ENCODE measurements at places on chromosomes 5 and 9.
A peak's percentile ranks its signal among the peaks of the same experiment; 100 is the strongest.

DNA sequence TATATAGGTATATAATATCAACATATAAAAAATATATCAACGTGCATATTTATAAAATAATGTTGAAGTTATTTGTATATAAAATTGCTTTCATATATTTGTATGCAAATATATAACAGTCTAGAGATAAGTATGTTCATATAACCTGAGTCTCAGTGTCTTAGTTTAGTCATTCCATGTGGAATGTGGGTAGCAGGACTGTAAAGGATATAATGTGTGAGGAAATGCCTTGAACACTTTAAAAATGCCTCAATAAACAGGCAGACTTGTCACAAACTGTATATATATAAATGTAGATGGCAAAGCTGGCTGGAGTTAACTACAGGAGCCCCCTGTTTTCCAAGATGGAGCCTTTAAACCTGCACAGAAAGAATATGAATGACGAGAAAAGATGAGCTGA lies 48.4 kb downstream of the CCDC125 start:
- no peak for DNase-seq

GRCh38 chr9:125409637-125410521 lies 148.3 kb downstream of the GAPVD1 start:
- peak; percentile 61 for DNase-seq

DNA sequence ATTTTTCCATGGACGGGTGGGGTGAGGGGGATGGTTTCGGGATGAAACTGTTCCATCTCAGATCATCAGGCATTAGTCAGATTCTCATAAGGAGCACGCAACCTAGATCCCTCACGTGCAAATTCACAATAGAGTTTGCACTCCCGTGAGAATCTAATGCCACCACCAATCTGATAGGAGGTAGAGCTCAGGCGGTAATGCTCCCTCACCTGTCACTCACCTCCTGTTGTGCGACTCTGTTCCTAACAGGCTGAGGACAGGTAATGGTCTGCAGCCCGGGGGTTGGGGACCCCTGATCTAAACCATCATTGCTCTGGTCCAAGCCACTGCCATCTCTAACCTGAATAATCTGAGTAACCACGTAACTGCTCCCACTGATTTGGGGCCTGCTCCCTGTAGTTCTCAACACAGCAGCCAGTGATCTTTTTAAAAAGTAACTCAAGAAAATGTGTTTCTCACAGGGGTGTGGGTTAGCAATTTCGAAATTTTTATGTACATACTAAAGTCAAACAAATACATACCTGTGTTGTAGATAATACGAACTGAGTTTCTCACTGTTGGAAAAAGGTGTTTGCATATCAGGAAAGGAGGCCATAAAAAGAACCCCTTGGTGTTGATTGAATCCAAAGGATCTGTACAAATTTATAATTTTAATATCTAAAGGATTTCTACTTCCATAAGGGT lies 11.2 kb upstream of the IL13 start:
- peak; percentile 19 for DNase-seq

DNA sequence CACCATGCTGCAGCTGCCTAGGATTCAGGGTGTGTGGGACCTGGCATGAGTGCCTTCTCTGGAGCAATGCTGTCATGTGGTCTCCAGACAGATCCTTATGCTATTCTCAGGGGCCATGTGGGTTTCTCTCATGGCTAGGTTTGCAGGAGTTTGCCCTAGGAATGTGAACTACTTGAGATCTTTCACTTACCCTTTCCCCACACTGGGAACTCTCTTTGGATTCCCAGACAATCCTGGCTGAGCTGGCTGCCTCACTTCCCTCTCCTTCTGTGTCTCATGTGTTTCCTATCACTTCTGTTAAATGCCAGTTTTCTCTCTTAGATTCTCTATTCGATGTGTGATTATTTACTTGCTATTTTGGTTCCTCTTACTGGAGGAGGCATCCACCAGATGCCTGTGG lies 270.2 kb upstream of the RASA1 start:
- no peak for DNase-seq

GRCh38 chr5:126139773-126140172 lies 283.4 kb upstream of the GRAMD2B start:
- no peak for DNase-seq

DNA sequence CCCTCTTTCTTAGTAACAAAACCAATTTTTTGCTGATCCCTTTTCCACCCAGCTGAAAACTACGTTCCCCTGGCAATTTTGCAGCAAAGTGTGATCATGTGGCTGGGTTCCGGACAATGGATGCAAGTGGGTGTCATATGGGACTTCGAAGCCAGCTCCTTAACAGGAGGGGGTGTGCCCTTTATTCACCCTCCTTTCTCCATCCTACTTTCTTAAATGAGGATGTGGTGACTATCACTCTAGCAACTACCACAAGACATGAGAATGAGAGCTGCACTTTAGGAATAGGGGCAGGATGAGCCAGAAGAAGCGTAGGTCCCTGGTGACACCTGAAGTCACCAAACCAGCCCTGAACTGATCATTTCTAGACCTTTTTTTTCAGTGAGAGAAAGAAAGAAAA lies 58.9 kb downstream of the IRF1 start:
- DNase-seq, result no peak

DNA sequence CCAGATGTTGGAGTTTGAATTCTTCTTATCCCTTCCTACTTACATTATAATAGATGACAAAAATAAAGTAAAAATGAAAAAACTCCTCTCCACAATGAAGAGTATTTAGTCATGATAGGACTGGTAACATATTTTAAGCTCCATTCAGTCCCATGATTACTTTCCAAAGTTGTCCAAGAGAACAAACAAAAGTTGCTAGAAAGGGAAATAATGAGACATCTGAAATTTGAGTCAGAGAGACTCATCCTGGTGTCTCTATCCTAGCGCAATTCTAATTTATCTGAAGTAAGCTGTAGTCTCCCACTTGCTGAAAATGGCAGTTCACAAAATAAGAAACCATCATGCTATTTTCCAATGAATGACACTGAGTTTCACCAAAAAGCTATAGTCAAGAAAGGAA lies 152.2 kb downstream of the BNC2 start:
- no peak for DNase-seq

DNA sequence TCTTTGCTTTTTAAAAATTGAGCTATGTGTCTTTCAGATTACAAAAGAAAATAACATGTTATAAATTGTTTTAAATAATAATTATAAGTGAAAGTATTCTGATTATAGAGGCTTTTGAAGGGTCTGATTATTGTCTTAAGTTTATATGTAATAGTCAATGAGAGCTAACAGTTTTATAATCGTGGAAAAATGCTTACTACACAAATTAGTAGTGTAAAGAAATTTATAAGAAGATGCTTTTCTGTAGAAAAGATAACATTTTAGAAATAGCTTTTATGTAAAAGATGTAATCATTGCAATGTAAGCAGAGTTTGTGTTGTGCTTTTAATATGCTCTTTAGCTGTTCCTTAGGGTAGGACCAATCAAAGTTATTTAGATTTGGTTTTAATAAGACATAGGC lies 18.6 kb downstream of the RBM27 start:
- no peak for DNase-seq

GRCh38 chr5:68288707-68289134 lies 73.2 kb downstream of the PIK3R1 start:
- no peak for DNase-seq

DNA sequence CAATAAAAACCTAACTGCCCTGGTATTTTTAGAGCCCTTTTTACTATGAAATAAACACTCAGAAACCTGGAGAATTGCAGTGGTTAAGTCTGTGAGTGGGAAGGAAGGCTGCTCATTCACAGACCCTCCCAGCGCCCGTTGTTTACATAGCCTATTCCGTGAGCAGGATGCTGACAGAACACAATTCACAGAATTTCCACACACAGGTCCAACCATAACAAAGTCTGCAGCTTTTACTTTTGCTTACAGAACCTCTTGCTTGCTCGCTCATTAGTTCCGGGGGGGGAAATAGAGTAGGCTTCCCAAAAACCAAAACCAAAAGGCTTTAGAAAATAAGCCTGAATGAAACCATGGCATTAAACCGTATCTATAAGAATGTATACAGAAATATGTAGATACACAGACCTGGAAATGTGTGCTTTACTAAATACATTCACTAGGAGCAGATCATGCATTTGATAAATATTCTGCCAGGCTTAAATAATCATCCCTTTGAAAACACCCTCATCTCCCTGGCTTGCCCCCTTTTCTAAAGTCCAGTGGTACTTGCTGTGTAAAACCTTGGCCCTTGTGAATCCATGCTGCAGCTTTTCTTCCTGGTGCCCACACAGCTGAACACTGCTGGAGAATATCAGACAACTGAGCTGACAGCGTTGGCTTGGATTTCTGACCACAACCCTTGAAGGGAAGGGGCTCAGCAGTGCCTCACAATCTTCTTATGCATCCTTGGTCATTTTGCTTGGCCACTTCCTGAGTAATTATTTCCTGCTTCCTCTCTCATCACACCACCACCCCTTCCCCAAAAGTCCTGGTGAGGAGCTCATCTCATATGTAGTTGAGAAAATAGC lies 128.0 kb downstream of the FANCC start:
- DNase-seq, result peak; percentile 51

- no peak for DNase-seq
These were observed 3.2 kb downstream of the ROR2 start for GRCh38 chr9:91946653-91947488.

DNA sequence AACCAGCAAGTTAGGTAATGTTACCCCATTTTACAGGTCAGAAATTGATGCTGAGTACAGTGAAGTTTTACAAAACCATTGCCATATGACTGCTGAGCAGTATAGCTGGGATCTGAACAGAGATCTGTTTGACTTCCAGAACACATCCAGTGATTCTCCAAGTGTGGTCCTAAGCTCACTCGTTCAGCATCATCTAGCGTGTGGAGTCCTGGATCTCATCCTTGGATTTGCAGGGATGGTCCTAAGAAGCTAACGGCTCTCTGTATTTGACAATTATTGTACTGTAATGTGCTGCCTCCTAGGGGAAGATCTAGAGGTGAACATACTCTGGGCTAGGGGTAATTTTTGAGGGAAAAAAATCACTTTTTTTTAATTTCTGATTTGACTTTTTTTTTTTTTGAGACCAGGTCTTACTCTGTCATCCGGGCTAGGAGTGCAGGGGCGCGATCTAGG lies 1.4 kb downstream of the SLC26A2 start:
- DNase-seq, result peak; percentile 22

DNA sequence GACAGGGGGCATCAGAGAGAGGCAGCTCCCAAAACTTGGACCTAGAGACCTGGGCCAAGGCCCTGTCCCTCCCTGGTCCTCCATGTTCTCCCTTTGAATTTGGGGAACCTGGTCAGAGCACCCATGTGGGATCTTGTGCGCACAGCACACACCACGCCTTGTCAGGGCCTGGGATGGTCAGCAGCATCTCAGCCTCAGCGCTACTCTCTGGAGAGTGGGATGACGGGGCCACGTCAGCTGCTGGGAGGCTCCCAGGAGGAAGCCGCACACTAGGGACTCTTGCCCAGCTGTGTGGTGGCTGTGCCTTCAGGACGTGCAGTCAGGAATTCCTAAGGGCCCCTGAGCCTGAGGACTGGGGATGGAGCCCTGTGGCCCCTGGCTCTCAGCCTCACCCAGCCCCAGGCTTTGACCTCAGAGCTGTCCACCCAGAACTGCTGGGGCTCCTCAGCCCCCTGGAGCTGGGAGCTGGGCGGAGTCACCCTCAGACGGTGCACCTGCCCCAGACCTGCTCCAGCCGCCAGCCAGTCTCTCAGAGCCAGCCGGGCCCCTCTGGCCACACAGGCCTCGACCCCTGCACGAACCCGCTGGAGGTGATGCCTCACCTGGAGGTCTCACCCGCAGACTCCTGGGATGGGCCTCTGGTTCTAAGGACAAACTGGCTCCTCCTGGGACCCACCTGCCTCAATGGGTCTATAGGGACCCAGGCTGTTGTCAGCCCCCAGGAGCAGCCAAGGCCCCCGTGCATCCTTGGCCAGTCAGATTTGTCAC lies 38.3 kb upstream of the EGFL7 start:
- no peak for DNase-seq

GRCh38 chr5:94908889-94909480 lies 290.5 kb downstream of the SLF1 start:
- peak; percentile 25 for DNase-seq

- no peak for DNase-seq
These were observed 80.0 kb downstream of the MAN2A1 start for GRCh38 chr5:109769597-109770291.

DNA sequence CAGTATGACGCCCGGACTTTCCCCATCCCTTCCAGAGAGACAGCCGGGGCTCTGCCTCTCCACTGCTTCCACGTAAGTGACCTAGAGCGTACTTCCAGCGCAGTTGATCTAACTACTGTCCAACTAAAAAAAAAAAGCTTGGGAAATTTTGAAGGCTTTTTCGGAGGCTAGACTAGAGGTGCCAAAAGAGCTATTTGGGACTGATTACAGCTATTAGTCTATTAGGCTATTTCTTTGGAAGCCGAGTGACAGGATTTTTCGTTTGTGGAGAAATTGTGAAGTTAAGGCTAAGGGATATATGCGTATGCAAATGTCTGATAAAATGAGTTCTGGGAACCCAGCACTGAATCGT lies 1.5 kb downstream of the CCNO start:
- no peak for DNase-seq

- no peak for DNase-seq
These were observed 203.4 kb upstream of the SEMA6A start for GRCh38 chr5:116778032-116778431.

DNA sequence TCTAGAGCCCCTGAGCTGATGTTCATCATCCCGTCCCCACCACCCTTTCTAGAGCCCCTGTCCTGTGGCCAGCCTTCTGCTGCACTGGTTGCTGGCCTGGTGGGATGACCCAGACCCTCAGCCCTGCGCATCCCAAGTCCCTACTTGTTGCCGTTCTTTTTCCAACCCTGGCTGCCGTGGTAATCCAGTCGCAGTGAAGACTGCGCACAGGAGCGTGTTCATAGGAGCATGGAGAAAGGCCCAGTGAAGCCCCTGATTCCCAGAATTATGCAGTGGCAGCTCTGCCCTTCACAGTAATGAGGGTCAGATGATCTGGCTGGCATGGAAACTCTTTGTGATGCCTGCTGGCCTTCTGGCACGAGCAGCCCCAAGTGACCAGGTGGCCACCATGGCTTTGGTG lies 183.3 kb downstream of the CACNA1B start:
- no peak for DNase-seq

GRCh38 chr5:141783005-141783946 lies 94.9 kb downstream of the PCDH1 start:
- DNase-seq, result no peak

DNA sequence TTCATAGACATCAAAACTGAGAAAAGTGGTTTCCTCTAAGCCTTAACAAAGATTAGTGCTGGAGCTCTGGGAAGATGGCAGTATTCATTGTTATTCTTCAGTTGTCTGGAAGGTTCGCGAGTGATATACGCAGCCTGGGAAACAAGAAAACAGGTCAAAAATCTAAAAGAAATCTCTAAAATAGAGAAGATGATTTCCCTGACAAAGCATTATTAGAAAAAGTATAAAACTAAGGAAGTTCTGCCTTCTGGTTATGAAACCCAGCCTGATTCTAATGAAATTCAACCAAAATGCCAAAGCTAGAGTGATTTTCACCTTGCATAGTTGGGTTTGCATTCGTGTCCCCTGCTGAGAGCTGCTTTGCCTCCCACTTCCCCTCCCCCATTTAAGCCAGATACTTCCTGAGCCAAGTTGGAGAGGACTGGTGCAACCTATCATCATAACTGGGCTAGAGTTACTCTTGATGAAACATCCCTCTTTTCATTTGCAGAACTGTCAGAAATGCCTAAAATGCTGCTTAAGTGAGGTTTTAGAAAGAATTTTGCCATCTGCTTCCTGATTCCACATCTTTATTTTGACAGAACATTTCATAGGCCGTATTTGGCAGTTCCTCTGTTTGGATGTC lies 48.4 kb downstream of the NDFIP1 start:
- DNase-seq, result no peak

GRCh38 chr5:83831834-83832233 lies 111.2 kb upstream of the HAPLN1 start:
- DNase-seq, result no peak

Data from activated CD8-positive, alpha-beta T cell treated with anti-CD3 and anti-CD28 coated beads, Interleukin-2, amount 10 ng/mL, durations not matched to agents 7 days and 5 days (primary cell).